ENCODE measurements at places on chromosomes 12 and 14.

DNA sequence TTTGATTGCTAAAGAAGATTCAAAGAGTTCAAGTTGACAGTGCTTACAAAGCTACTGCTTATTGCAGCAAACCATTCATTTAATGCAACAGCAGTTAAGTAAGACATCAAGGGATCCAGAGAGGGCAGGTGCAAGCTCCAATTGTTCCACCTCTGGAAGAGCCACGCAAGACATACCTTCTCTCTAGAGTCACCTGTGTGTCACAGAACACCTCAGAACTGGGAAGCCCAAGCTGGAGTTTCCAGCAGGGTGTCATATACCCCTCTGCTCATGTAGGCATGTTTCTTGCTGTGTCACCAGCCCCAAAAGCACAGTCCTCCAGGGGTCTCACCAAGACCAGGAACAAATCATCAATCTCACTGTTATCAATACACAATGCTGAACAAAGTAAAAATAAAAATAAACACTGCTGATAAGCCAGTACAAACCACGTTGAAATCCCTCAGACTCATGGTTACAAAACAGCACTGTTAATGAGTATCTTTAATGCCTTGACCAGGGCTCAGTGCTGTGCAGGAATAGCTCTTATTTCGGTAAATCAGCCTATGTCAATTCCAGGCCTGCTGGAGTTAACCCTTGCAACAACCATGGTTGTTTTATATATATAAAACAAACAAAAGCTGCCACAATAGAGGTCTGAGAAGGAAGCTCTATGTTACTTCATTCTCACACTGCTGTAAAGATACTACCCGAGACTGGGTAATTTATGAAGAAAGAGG lies 37.4 kb upstream of the BATF start:
- no peak for DNase-seq

- DNase-seq = no peak
Observed at GRCh38 chr14:79783041-79783440, 428.3 kb downstream of the DIO2 start.

GRCh38 chr14:90536092-90536491 lies 139.3 kb downstream of the CALM1 start:
- no peak for DNase-seq

DNA sequence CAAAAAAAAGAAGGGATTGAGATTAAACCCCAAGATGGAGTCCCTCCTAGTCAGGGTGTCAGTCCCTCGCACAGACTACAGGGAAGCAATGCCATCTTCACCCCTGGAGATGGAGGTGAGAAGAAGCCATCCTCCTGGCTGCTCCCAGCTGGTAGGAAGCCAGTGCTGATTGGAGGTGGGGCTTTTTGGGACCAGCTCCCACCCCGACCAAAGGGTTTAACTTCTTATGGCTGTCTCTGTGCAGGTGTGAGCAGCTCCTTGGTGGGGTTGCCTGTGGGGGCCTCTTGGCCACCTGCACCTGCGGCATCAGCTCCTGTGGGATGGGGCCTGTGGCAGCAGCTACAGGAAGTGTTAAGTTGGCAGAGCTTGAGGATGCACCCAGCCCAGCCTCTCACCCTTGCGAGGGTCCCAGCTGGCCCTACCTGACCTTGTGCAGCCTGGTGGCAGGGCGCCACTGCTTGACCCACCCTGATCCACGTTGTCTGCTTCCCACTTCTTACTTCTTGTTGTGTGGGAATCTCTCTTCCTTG lies 3.8 kb upstream of the KRT86 start:
- DNase-seq = no peak

- no peak for DNase-seq
Observed at GRCh38 chr12:109451400-109451799, 25.7 kb downstream of the KCTD10 start.

DNA sequence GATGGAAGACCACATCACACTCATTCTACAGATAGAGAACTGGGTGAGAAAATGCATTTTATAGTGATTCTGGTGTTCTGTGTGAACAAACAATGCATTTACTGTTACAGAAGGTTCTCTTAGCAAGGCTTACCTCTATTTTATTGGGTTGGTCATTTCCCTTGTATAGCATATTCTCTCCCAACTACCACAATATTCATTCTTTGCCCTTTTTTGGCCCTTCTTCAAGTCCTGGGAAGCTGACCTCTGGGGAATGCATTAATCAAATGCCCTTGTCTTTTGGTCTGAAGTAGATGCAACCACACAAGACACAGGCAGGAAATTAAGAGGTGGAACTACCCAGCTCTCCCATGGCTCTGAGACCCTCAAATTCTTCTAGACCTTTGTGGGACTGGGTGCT lies 19.5 kb downstream of the DCN start:
- no peak for DNase-seq

DNA sequence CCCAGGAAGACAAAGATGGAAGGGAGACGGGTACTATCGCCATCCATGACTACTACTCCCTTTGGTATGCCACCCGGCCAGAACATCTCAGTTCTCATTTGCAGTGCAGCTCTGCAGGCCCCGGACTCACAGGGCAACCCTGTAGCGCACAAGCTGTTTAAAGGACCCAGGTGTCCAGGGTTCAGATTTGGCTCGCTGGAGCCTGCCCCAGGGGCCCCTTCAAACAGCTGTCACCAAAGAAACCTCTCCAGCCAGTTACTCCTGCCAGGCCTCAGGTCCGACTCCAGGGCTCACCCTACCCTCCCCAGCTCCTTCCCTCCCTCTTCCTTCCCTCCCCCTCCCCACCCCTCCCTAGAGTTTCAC lies 5.5 kb upstream of the CHD4 start:
- no peak for DNase-seq

- no peak for DNase-seq
Observed at GRCh38 chr14:103125098-103126070, 2.1 kb downstream of the TNFAIP2 start.

DNA sequence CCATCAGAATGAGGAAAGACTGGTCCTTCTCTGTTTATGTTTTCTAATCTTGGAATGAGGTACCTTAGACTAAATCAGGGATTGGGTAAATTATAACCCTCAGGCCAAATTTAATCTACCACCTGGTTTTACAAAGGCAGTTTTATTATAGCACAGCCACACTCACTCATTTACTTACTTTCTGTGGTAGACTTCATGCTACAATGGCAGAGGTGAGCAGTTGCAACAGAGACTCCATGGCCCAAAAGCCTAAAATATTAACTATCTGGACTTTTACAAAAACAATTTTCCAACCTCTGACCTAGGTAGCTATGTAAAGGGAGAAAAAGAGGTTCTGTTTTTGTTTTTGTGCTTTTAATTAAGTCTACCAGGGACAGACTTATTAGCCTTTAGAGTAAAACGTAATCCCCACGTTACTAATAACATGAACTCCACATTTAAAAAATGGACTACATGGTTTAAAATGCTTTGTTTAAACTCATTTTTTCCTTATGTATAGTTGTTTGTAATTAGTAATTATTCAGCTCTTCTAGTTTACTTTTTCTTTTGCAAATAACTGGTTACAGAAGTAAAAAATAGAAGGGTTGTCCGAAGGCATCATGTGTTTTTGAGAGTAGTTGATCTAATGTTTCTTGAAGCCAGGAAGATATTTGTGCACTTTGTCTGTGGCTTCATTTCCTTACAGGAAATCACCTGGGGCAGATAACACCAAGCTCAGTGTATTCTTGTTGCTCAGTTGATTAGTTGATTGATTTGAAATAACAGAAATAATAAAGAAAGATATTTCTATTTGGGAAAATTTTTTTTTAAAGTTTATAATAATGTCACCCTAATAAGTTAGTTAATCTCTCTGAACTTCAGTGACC lies 57.6 kb upstream of the ATP2B1 start:
- no peak for DNase-seq

GRCh38 chr12:58009405-58010195 lies 68.2 kb downstream of the ATP23 start:
- DNase-seq = no peak

DNA sequence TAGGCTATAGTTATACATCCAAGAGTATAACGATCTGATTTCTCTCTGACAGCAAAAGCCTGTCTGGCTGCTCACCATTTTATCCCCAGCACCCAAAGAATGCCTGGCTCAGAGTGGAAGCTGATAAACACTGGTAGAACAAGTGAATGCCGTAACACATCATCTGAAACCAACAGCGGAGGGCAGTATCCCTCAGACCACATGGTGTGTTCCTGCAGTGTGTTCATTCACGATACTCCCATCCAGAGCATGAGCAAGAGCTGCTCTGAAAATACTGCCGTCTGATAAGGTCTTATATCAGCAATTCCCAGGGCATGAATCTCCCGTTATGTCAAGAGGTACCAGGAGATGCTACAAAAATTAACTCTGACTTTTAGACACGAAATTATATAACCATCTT lies 95.9 kb downstream of the TTC7B start:
- no peak for DNase-seq

DNA sequence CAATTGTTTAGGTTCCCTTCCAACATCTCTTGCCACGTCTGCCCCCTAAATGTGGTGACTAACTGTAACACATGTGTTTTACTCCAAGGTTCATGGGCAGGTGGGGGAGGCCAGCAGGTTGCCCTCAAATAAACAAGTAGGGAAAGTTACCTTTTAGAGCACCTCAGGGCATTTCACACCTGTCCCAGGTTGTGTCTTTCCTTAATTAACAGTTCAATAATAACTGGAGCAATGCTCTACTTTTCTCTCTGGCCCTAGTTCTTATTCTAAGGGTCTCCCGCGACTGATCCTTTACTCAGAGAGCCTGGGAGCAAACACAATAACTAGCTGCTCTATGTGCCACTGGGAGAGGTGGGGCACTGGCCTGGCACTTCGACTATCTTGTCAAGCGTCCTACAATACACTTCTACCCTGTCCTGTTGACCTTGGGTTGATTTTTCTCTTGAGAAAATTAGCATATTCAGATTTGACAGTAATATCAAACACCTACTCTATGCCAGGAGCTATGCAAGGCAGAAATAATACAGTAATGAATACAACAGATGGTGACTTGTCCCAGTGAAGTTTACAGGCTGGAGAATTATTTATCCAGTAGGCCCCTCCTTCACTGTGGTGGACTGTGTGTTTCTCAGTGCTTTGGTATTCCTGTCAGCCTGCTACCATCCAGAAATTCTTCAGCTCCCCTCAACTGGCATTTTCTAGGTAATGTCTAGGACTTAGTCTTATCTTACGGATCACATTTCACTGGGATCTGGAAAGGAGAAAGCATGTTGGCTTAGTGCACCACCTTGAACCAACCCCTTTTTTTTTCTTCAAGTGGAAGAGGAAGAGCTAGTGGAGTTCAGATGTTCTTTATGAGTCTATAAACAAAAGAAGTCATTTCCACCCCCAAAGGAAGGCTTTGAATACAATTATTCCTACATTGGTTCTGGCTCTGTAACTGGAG lies 202.6 kb downstream of the CRADD start:
- DNase-seq = no peak

- DNase-seq = no peak
Observed at GRCh38 chr12:91781114-91781513, 364.5 kb downstream of the BTG1 start.

- no peak for DNase-seq
Observed at GRCh38 chr14:91215381-91215780, 29.1 kb downstream of the GPR68 start.

DNA sequence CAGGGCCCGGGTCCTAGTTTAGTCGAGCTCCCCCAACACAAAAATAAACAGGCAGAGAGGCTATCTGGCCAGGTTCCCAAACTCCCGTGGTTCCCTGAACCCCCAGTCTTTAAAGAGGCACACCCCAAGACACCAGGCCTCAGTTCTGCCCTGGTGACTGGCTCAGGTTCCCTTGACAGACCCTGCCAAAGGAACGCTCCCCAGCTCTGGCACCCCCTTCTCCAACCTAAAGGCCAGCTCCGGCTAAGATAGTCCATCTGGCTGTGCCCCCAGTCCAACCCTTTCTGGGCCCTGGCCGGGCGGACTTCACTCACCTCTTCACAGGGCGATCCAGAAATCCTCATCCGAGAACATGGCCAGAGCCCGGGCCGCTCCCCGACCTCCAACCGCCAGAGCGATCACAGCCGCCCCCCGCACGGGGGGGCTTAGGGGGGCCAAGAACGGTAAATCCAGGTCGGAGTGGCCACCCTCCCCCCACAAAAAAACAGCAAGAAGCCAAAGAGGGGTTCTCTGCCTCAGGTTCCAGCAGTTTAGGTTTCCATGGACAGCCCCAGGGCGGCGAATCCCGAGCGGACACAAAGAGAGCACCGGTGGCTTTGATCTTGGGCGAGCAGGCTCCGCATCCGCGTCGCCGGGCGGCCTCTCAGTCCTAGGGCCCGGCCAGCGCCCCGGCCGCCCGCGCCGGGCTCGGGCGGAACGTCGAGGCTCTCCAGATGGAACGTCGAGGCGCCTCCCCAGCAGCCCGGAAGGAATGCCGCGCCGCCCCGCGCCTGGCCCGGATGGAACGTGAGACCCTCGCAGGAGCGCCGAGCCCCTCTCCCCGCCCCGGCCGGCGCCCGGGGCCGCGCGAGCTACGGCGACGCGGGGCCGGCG lies 1.1 kb downstream of the KMT2D start:
- peak; percentile 76 for DNase-seq

GRCh38 chr14:29197557-29197956 lies 431.0 kb downstream of the FOXG1 start:
- no peak for DNase-seq

- no peak for DNase-seq
Observed at GRCh38 chr14:23601845-23602180, 23.2 kb upstream of the JPH4 start.

DNA sequence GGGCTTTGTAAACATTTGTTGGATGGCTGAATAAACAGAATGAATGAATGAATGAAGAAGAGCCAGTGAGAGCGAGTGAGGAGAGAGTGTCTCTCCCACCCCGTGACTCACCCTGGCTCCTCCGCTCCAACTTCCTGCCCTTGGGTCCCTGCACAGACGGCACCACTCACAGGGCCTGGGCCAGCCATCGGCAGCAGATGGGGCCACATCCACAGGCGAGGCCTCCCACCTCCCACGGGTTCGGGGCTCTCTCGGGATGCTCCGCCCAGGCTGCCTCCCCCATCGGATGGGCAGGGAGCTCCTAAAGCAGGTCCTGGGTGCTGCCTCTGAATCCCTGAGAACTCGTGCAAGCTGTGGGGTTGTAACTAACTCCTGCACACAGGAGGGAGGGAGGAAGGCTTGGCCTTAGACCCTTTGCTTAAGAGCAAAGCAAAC lies 41.3 kb downstream of the CCNK start:
- peak; percentile 56 for DNase-seq

GRCh38 chr12:73902260-73902659 lies 635.4 kb upstream of the ATXN7L3B start:
- no peak for DNase-seq

- DNase-seq = peak; percentile 11
Observed at GRCh38 chr14:28243600-28243999, 523.0 kb upstream of the FOXG1 start.

DNA sequence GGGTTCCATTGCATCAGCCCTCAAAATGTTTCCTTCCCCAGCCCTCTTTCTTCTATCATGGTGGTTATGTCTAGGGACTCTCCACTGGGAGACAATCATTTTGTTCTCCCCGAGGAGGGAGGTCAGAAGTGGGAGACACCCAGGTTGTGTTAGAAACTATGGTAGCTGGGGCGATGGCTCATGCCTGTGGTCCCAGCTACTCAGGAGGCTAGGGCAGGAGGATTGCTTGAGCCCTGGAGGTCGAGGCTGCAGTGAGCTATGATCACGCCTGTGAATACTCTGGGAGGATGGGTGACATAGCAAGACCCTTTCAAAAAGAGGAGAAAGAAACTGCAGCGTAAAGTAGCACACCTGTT lies 13.0 kb upstream of the LRRC23 start:
- DNase-seq = no peak

Data from neural progenitor cell (in vitro differentiated cells).